Activated CD8-positive, alpha-beta T cell treated with anti-CD3 and anti-CD28 coated beads, Interleukin-2, amount 10 ng/mL, durations not matched to agents 7 days and 5 days (primary cell): ENCODE measurements at places on chromosomes 5 and 9.

GRCh38 chr5:6856653-6857052 is 143.4 kb downstream of the TENT4A start:
- no peak for DNase-seq
- H3K4me3 ChIP-seq: no peak overlapping the region
- H3K36me3 ChIP-seq: no peaks in the 10 kb centered on the region
- no peaks in the 10 kb centered on the region for H3K27me3 ChIP-seq
- H3K4me1 ChIP-seq: no peaks in the 10 kb centered on the region

GRCh38 chr5:61822584-61822983 is 483.4 kb upstream of the KIF2A start:
- H3K27ac ChIP-seq: no peak overlapping the region
- H3K27me3 ChIP-seq: peaks cover 5% of the 10 kb centered on the region
- no peaks in the 10 kb centered on the region for H3K36me3 ChIP-seq
- DNase-seq: no peak
- H3K4me1 ChIP-seq: peaks cover 7% of the 10 kb centered on the region
- no peak overlapping the region for H3K4me3 ChIP-seq

DNA sequence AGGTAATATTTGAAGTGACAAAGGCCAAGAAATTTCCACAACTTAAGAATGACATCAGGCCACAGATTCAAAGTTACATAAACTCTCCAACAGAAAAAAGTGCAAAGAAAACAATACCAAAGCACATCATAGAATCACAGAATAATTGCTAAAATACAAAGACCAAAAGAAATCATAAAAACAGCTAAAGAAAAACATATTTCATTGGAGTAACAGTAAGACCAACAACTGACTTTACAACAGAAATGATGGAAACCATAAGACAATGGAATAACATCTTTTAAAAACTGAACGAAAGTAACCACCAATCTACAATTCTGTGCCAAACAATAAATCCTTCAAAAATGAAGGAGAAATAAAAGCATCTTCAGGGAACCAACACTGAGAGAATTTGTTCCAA is 38.3 kb downstream of the ZDHHC21 start:
- DNase-seq: no peak
- no peak overlapping the region for H3K27ac ChIP-seq
- H3K4me1 ChIP-seq: no peaks in the 10 kb centered on the region
- H3K27me3 ChIP-seq: no peaks in the 10 kb centered on the region

GRCh38 chr5:180111273-180112002 is 39.9 kb upstream of the RNF130 start:
- no peak overlapping the region for H3K27ac ChIP-seq
- H3K27me3 ChIP-seq: no peaks in the 10 kb centered on the region
- no peaks in the 10 kb centered on the region for H3K4me1 ChIP-seq
- H3K4me3 ChIP-seq: no peak overlapping the region
- no peak for DNase-seq

DNA sequence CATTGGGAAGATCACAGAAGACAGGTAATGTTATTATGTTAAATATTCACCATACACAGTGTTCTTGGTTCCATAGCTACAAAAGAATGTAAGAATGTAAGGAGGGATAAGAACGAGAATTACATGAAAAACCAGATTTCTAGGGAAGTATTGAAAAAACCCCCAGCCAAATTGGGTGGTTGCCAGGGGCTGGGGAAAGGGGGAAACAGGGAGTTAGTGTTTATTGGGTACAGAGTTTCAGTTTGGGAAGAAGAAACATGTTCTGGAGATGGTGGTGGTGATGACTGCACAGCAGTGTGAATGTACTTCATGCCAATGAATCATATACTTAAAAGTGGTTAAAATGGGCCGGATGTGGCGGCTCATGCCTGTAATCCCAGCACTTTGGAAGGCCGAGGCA is 40.3 kb downstream of the GLRX start:
- H3K27me3 ChIP-seq: peaks cover 3% of the 10 kb centered on the region
- peaks cover 40% of the 10 kb centered on the region for H3K4me1 ChIP-seq
- no peak overlapping the region for H3K4me3 ChIP-seq
- no peaks in the 10 kb centered on the region for H3K36me3 ChIP-seq
- DNase-seq: no peak
- no peak overlapping the region for H3K27ac ChIP-seq

DNA sequence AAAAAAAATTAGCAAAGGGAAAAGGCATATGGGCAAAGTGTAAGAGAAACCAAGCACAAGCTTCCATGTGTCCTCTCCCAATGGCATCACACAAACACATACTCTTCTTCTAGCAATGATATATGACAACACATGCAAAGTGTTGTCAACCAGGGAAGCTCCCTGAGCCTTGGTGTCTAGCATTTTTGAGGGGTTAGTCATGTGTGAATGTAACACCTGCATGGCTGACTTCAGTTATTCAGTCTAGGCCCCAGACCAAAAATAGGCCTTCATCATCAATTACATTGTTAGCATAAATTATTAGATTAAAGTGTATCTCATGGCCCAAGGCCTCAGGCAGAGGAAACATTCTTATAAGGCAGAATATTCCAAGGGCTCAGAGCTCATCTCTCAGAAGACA is 450.0 kb downstream of the TLE1 start:
- no peaks in the 10 kb centered on the region for H3K4me1 ChIP-seq
- DNase-seq: no peak
- no peak overlapping the region for H3K4me3 ChIP-seq
- no peaks in the 10 kb centered on the region for H3K27me3 ChIP-seq

- no peak overlapping the region for H3K4me3 ChIP-seq
- no peak overlapping the region for H3K27ac ChIP-seq
- no peak for DNase-seq
- H3K36me3 ChIP-seq: peaks cover 54% of the 10 kb centered on the region
Observed at GRCh38 chr9:33932078-33932807, 115.3 kb downstream of the UBE2R2 start.

- DNase-seq: no peak
- H3K27ac ChIP-seq: peak overlapping the region; percentile 90
- H3K4me3 ChIP-seq: peak overlapping the region; percentile 81
- peaks cover 19% of the 10 kb centered on the region for H3K36me3 ChIP-seq
- no peaks in the 10 kb centered on the region for H3K27me3 ChIP-seq
Observed at GRCh38 chr5:40655138-40655537, 24.6 kb upstream of the PTGER4 start.

- H3K4me1 ChIP-seq: no peaks in the 10 kb centered on the region
- H3K27ac ChIP-seq: no peak overlapping the region
- no peak overlapping the region for H3K4me3 ChIP-seq
- no peaks in the 10 kb centered on the region for H3K36me3 ChIP-seq
- no peak for DNase-seq
Observed at GRCh38 chr9:117444501-117444900, 29.6 kb upstream of the ASTN2 start.

DNA sequence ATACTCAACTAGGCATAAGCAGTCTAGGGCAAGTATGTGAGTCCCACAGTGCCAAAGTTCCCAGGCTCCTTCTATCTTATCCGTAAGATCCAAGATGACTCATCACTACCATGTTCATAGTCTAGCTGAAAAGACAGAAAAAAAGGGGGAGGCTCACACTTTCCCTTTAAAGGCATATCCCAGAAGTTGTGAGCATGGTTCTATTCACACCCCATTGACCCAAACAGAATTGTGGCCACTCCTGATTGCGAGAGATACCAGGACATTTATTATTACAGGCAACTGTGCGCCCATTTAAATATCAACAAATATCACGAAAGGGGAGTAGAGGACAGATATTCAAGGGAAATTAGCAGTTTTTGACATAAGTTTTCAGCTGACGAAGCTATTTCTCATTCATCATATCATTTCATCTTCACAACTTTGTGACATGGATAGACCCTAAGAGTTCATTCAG is 8.1 kb upstream of the PFDN1 start:
- H3K27ac ChIP-seq: no peak overlapping the region
- no peak for DNase-seq
- no peaks in the 10 kb centered on the region for H3K36me3 ChIP-seq

DNA sequence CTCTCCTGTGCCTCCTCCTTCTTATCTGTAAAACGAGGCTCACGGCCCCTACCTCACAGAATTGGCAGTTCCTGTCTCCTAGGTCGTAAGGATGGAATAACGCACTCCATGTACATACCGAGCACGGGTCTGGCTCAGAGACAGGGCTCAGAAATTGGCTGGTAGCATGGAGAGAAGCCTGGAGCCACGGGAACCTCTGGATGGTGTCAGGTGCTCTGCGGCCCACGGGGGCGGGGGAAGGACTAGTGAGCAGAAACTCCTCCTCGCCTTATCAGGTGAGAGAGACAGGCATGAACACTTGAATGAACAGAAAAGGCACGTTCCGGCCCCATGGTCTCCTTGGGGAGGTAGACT is 15.4 kb upstream of the C5orf47 start:
- no peak for DNase-seq
- no peaks in the 10 kb centered on the region for H3K36me3 ChIP-seq
- H3K4me1 ChIP-seq: peaks cover 3% of the 10 kb centered on the region
- no peak overlapping the region for H3K27ac ChIP-seq
- H3K27me3 ChIP-seq: peaks cover 36% of the 10 kb centered on the region

DNA sequence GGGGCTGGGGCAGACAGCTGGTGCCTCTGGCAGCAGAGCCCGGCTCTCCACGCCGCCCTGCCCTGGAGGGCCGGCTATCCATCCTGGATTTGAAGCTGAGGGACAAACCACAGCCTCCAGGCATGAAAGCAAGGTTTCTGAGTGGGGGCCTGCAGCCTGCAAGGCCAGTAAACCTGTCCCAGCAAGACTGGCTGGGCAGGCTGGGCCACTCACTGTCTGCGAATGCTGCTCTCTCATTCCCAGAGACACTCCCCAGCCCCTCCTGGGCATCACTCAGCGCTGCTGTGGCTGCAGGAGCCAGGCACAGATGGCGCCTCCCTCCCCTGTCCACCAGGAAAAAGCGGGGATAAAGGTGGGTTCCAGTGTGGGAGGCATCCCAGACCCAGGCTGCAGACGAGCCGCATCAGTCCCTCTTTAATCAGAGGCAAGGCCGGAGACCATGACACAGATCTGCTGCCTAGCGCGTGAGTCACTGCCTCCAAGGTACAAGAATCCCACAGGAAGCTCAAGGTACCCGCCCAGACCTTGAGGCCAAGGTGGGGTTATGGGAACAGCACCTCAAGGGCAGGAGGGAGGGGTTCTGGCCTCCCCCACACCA is 118.0 kb downstream of the VAV2 start:
- DNase-seq: no peak
- H3K36me3 ChIP-seq: no peaks in the 10 kb centered on the region
- no peak overlapping the region for H3K27ac ChIP-seq

DNA sequence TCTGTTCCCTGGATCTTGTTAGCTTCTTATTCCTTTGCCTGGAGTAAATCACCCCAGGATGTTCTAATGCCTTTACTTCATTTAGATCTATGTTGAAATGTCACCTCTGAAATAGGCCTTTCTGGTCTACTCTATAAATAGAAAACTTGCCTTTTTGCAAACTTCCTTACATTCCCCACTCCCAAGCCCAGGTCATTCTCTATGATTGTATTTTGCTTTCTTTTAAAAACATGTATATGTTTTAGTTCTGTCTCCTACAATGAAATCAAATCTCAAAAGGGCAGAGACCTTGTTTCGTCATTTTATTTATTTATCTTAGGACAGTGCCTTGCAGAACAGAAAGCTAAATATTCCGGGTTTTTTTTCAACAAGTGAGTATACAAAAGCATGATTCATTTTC is 1657.7 kb upstream of the C9orf72 start:
- no peak overlapping the region for H3K4me3 ChIP-seq
- no peak for DNase-seq
- H3K27ac ChIP-seq: no peak overlapping the region
- H3K27me3 ChIP-seq: no peaks in the 10 kb centered on the region
- no peaks in the 10 kb centered on the region for H3K4me1 ChIP-seq

DNA sequence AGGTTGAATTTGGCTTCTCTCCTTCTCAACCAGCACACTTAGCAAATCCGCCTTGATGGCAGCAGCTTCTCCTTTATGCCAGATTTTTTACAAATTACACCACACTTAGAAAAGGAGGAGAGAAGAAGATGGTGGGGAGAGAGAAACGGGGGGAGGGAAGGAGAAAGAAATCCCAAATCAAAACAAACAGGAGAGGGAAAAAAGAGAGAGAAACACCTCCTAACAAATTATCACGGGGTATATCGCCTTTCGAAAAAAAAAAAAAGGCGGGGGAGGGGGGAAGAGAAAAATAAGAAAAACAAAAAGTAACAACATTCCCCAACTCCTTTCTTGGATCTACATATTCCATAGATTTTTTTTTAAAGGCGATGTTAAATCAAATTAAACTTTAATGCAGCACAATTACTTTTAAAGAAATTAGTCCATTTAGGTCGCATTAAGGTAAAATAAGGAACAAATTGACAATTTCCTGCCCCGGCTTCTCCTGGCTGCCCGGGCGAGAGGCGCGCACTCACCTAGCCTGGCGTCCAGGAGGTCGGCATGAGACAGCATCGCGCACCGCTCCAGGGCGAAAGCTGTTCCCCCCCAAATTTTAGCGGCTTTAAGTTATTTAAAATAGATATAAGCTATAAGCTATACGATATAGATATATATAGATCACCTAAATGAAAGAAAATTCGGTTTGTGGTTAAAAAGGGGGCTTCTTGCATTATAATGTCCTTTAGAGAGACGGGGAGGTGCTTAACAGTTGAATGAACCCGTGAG is at the start of gene OTP:
Gene OTP (minus strand): TSS at position 716 of the 765 bp plus-strand sequence. CDS start 164 bp downstream, at position 552.
- H3K4me3 ChIP-seq: peak within 1 kb of the TSS; percentile 55
- H3K36me3 ChIP-seq: peaks cover 16% of the 10 kb centered on the region
- H3K27ac ChIP-seq: peak within 1 kb of the TSS; percentile 48
- no peak for DNase-seq
- H3K4me1 ChIP-seq: peaks cover 11% of the 10 kb centered on the region
- peaks cover 70% of the 10 kb centered on the region for H3K27me3 ChIP-seq

DNA sequence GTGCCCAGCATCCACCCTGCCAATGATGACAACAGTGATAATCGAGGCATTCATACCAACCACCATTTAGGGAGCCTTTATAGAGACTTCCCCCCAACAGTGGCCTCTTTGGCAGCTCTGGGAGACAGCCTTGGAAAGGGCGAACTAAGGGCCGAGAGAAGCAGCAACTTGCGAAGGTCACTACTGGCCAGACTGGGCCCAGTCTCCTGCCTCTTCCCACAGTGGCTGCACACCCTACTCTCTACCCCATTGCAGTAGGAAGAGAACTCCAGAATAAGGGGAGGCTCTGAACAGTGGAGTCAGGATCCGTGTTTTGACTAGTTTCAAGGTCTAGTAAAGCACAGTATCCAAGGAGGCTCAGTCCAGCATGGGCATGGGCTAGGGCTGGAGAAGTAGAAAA is 5.3 kb downstream of the LHX6 start:
- no peak for DNase-seq
- peaks cover 24% of the 10 kb centered on the region for H3K4me1 ChIP-seq
- H3K36me3 ChIP-seq: no peaks in the 10 kb centered on the region
- no peak overlapping the region for H3K4me3 ChIP-seq

GRCh38 chr5:31767335-31768031 is 128.6 kb downstream of the PDZD2 start:
- no peaks in the 10 kb centered on the region for H3K27me3 ChIP-seq
- H3K36me3 ChIP-seq: no peaks in the 10 kb centered on the region
- no peaks in the 10 kb centered on the region for H3K4me1 ChIP-seq
- no peak overlapping the region for H3K4me3 ChIP-seq
- DNase-seq: no peak

DNA sequence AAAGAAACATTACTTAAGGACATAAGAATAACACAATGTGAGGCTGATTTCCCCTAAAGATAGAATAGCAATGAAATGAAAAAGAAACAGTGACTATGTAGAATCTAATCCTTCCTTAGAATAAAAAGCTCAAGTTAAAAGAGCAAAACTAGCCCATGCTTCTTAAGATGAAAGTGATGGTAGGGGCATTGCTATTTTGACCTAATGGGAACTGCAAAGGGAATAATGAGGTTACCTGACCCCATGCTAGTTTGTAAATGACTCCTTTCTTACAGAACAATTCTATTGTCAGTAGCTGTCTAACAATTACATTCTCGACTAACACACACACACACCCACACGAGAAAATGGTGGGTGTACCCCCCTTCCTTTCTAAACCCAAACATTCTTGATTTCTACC is 575.8 kb downstream of the CSNK1G3 start:
- no peak for DNase-seq
- H3K4me3 ChIP-seq: no peak overlapping the region
- H3K4me1 ChIP-seq: no peaks in the 10 kb centered on the region
- H3K36me3 ChIP-seq: no peaks in the 10 kb centered on the region
